ENCODE measurements at places on chromosomes 7 and 10.

GRCh38 chr7:66920769-66921395, at the start of gene TMEM248:
TMEM248 (plus strand) TSS chr7:66921225; CDS start chr7:66941866, 20,641 bp downstream.
- DNase-seq: peak; percentile 94
- H3K4me3 ChIP-seq: peak within 1 kb of the TSS; percentile 90
- H3K27ac ChIP-seq: peak within 1 kb of the TSS; percentile 90
- H3K4me1 ChIP-seq: peaks cover 30% of the 10 kb centered on the region
- H3K27me3 ChIP-seq: no peaks in the 10 kb centered on the region

DNA sequence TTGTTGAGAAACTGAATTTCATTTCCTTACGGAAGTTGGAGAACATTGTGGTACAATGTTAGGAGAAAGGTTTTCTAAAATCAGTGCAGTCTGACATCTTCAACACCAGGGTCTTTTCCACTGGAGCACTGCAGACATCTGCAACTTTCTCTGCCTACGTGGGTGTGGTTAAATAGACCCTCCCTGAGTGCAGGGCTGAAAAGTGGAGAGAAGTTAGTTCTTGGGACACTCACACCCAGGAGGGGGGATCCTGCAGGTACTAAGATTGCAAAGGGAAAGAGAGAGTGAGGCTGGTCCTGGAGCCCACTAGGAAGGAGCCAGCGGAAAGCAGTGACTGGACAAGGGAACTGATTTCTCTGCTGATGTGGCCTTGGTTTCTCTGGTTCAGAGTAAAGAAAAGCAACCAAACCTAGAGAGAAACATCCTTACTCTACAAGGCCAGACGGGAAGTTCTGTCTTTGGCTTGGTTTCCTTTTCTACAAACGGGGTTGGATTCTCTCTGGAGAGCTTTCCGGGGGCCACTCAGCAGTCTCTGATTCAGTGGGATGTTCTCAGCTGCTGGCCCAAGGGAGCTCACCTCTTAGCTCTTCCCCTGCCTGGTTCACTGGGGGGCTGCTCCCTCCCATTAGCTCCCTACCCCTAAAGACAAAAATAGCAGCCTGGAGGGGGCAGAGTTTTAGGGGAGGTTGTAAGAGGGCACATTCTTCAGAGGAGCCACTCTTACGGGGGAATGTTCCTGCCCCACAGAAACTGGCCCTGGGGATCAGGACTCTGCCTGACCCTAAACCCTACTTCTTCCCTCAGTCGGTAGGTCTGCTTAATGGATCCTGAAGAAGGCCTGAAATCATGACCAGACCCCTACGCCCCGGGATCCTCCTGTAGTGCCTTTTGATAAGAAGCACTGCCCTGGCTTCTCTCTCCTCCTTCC, 2.7 kb downstream of the UPP1 start:
- H3K27ac ChIP-seq: peak overlapping the region; percentile 44
- no peaks in the 10 kb centered on the region for H3K27me3 ChIP-seq
- H3K36me3 ChIP-seq: peaks cover 20% of the 10 kb centered on the region
- H3K4me3 ChIP-seq: no peak overlapping the region
- peak; percentile 40 for DNase-seq

DNA sequence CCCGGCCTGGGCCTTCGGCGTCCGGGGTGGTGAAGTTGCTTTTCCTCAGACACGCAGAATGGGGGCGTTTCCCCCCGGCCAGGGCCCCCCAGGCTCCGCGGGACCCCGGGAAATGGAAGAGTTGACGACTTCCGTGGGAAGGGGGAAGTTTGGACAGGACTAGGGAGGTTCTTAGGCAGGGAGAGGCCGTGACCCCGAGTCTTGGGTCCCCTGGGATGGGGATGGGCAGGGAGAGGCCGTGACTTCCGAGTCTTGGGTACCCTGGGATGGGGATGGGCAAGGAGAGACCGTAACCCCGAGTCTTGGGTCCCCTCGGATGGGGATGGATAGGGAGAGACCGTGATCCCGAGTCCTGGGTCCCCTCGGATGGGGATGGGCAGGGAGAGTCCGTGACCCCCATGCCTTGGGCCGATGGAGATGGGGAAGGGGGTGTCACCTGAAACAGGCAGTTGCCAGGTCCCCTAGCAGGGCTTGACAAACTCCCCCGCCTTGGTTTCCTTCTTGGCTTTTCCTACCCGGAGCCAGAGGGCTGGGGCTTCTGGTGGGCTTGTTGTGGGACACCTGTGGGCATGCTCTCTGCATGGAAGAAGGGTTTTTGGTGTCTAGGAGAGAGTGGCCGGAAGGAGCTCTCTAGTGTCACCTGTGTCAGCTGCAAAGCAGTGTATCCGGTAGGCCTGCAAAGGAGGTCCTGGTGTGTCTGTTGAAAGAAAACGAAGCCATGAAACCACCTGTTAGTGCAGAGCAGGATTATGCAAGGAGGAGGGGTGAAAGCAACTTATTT, 1.1 kb downstream of the TRRAP start:
- H3K36me3 ChIP-seq: peaks cover 12% of the 10 kb centered on the region
- no peak for DNase-seq
- H3K4me1 ChIP-seq: peaks cover 15% of the 10 kb centered on the region
- H3K27ac ChIP-seq: peak overlapping the region; percentile 75

GRCh38 chr10:83943049-83943448, 196.3 kb upstream of the GHITM start:
- no peak for DNase-seq
- no peak overlapping the region for H3K4me3 ChIP-seq
- H3K4me1 ChIP-seq: no peaks in the 10 kb centered on the region
- no peak overlapping the region for H3K27ac ChIP-seq
- H3K36me3 ChIP-seq: no peaks in the 10 kb centered on the region

GRCh38 chr7:157932498-157933218, 595.9 kb downstream of the DNAJB6 start:
- no peak overlapping the region for H3K27ac ChIP-seq
- H3K4me1 ChIP-seq: no peaks in the 10 kb centered on the region
- H3K27me3 ChIP-seq: no peaks in the 10 kb centered on the region
- DNase-seq: no peak
- no peaks in the 10 kb centered on the region for H3K36me3 ChIP-seq

GRCh38 chr7:46145412-46145811, 224.3 kb upstream of the IGFBP3 start:
- H3K36me3 ChIP-seq: peaks cover 8% of the 10 kb centered on the region
- DNase-seq: no peak
- no peaks in the 10 kb centered on the region for H3K27me3 ChIP-seq
- H3K4me1 ChIP-seq: peaks cover 53% of the 10 kb centered on the region
- H3K4me3 ChIP-seq: no peak overlapping the region

GRCh38 chr7:1948301-1948796, 278.3 kb downstream of the ELFN1 start:
- H3K27ac ChIP-seq: no peak overlapping the region
- H3K36me3 ChIP-seq: no peaks in the 10 kb centered on the region
- no peak overlapping the region for H3K4me3 ChIP-seq
- no peak for DNase-seq

DNA sequence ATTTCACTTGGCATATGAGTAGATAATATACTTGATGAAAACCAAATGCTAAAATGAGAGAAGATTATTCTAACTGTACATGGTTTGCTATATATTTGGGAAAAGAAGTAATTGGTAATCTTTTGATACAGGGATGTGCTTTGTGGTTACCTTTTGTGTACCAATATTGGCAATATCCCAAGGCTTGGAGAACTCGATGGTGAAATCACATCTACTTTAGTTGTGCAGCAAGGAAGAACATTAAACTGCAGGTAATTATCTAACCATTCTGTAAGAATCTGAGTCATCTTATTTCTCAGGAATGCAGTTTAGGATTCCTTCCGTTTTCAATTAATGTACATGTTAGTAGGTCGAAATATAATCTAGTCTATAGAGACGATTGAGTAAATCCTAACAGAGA, 64.1 kb downstream of the SRI start:
- H3K36me3 ChIP-seq: no peaks in the 10 kb centered on the region
- no peaks in the 10 kb centered on the region for H3K27me3 ChIP-seq
- no peak overlapping the region for H3K27ac ChIP-seq
- no peaks in the 10 kb centered on the region for H3K4me1 ChIP-seq
- DNase-seq: no peak

DNA sequence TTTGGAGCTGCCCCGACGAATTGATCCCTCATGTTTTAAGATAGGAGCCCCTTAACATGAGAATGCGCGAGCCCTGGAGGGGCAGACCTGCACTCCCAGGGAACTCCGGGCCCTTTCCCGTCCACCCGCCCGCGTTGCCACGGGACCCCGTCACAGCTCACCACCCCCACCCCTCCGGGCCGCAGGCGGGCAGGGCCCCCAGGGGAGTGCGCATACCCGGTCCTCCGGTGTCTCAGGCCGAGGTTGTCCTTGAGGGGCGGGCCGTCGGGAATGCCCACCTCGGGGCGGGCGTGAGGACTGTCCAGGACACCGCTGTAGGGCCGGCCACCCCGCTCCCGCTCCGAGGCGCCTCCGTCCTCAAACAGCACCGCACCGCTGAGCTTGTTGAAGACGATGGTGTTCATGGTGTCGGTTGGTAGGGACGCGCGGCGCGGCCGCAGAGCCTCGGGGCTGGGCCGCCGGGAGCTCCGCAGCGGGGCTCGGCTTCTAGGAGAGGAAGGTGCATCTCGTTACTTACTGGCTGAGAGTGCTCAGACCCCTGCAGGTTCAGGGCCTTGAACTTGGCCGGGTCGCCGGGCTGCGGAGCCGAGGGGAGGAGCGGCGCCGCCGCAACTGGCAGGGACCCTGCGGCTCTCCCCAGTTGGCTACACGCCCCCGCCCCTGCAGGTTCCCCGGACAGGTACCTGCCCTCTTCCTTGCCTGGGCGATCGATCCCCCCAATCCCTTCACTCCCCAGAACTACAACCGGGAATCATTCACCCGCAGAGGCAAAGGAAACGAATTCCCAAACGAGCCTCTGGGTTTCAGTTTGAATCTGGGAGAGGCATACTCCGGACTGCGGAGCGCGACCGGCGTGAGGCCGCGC, 2.4 kb downstream of the MKX start:
- peaks cover 30% of the 10 kb centered on the region for H3K4me1 ChIP-seq
- peaks cover 9% of the 10 kb centered on the region for H3K36me3 ChIP-seq
- H3K27ac ChIP-seq: peak overlapping the region; percentile 91
- peak overlapping the region; percentile 87 for H3K4me3 ChIP-seq
- peaks cover 13% of the 10 kb centered on the region for H3K27me3 ChIP-seq

- no peaks in the 10 kb centered on the region for H3K27me3 ChIP-seq
- no peaks in the 10 kb centered on the region for H3K4me1 ChIP-seq
- no peak overlapping the region for H3K4me3 ChIP-seq
- no peaks in the 10 kb centered on the region for H3K36me3 ChIP-seq
- no peak overlapping the region for H3K27ac ChIP-seq
Measured at GRCh38 chr7:37494926-37495325, 46.3 kb upstream of the ELMO1 start.

GRCh38 chr10:5196702-5197113, at the start of gene AKR1C4:
AKR1C4 (plus strand) TSS chr10:5196837; CDS start chr10:5196868, 31 bp downstream.
- H3K27ac ChIP-seq: no peak within 1 kb of the TSS
- DNase-seq: no peak
- H3K27me3 ChIP-seq: peaks cover 15% of the 10 kb centered on the region
- H3K4me1 ChIP-seq: no peaks in the 10 kb centered on the region
- no peaks in the 10 kb centered on the region for H3K36me3 ChIP-seq

- peaks cover 18% of the 10 kb centered on the region for H3K27me3 ChIP-seq
- no peak overlapping the region for H3K4me3 ChIP-seq
- H3K4me1 ChIP-seq: peaks cover 2% of the 10 kb centered on the region
- H3K36me3 ChIP-seq: no peaks in the 10 kb centered on the region
- H3K27ac ChIP-seq: no peak overlapping the region
- DNase-seq: no peak
Measured at GRCh38 chr7:29341156-29341555, 146.6 kb downstream of the CHN2 start.

DNA sequence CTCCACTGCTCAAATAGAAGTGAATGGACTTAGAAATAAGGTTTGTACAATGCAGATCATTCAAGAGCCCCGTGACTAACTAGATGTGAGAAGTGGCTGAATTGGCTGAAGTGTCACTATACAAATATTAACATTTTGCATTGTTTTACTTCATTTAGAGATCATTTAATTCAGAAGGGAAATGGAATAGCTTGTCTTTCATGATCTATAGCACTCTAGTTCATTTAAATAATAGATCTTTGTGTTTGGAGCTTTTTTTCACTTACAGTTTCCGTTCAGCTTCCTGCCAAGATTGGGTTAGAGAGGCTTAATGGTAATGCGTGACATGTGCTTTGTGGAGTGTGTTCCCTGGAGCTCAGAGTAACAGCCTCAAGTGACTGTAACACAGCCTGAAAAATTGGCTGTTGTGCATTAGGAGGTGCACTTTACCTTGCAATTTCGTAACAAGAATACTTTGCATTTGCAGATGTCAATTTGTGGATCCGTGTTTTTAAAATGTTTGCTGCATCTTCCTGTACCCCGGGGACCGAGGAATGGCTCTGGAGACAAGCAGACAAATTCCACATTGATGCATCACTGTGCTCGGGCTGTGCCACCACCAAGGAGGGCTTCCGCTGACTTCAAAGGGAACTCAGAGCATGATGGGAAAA, 170.3 kb downstream of the NRP1 start:
- H3K4me3 ChIP-seq: no peak overlapping the region
- no peak for DNase-seq
- H3K4me1 ChIP-seq: peaks cover 38% of the 10 kb centered on the region
- H3K36me3 ChIP-seq: no peaks in the 10 kb centered on the region
- no peaks in the 10 kb centered on the region for H3K27me3 ChIP-seq

- no peak for DNase-seq
- no peak overlapping the region for H3K4me3 ChIP-seq
- H3K36me3 ChIP-seq: peaks cover 11% of the 10 kb centered on the region
- H3K4me1 ChIP-seq: no peaks in the 10 kb centered on the region
Measured at GRCh38 chr10:21904930-21905329, 98.6 kb downstream of the DNAJC1 start.

DNA sequence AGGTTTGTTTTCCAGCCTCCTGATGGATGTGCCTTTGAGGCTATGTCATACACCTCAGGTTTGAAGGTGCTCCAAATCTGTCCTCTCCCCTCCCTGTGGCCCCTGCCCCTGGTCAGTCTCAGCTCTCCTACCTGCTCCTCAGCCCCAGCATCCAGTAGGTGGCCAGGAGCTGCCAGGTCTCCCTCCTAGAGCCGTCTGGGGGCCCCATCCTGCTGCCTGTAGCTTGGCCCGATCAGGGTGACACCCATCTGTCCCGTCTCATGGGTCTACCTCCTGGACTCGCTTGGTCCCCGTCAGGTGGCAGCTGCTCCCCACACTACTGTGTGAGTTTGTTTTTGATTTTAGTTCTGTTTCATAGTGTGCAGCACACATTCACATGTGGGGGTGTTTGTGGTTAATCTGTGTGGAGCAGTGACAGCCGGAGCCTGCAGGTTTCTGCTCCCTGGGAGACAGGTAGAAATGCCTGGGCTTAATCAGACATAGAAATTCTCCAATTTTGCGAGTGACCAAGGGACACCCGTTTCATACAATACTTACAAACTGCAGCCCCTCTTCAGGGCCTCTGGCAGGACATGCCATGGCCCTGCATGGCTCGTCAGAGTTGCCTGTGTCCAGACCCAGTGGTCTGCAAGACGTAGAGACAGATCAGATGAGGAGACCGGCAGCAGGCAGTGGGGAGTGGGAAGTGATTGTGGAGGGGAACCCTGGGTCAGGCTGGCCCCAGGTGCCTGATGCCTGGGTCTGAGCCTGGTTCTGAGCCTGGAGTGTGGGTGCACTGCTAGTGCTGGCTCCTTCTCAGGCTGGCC, 17.1 kb downstream of the ADCY1 start:
- DNase-seq: peak; percentile 77
- H3K36me3 ChIP-seq: no peaks in the 10 kb centered on the region
- no peak overlapping the region for H3K4me3 ChIP-seq
- H3K27me3 ChIP-seq: peaks cover 5% of the 10 kb centered on the region
- H3K4me1 ChIP-seq: no peaks in the 10 kb centered on the region

Data from osteocyte (in vitro differentiated cells).